GM23248 (cell line): ENCODE measurements at places on chromosomes 2 and 18. TPM values are rescaled to one million over a fixed set of nuclear protein-coding genes. Genes with fewer than 3 reads are reported as not detected.

GRCh38 chr18:56505971-56506370 lies 132.4 kb downstream of the TXNL1 start:
- peak; percentile 39 for DNase-seq

VWA3B gene
- not detected in 2 replicates for polyA plus RNA-seq

DNA sequence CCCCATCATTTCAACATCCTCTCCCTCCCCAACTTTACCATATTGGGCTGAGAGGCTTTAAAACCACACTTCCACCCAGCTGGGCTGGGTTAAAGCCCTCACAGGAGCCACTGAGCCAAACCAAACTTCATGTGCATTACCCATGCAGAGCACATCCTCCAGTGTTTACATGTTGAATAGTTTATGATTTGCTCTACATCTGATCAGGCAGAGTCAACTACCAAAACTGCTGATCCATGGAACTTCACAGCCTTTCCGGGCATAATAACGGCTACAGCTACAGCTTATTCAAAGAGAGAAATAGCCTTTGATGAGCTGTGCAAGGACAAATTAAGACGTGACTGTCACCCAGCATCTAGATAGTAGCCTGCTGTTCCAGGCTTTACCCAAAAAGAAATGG lies 39.0 kb downstream of the MAIP1 start:
- DNase-seq = no peak

GRCh38 chr2:10835052-10835970 lies 22.7 kb upstream of the PDIA6 start:
- peak; percentile 65 for DNase-seq

GRCh38 chr2:38500283-38500634 lies 102.5 kb downstream of the HNRNPLL start:
- peak; percentile 17 for DNase-seq

DNA sequence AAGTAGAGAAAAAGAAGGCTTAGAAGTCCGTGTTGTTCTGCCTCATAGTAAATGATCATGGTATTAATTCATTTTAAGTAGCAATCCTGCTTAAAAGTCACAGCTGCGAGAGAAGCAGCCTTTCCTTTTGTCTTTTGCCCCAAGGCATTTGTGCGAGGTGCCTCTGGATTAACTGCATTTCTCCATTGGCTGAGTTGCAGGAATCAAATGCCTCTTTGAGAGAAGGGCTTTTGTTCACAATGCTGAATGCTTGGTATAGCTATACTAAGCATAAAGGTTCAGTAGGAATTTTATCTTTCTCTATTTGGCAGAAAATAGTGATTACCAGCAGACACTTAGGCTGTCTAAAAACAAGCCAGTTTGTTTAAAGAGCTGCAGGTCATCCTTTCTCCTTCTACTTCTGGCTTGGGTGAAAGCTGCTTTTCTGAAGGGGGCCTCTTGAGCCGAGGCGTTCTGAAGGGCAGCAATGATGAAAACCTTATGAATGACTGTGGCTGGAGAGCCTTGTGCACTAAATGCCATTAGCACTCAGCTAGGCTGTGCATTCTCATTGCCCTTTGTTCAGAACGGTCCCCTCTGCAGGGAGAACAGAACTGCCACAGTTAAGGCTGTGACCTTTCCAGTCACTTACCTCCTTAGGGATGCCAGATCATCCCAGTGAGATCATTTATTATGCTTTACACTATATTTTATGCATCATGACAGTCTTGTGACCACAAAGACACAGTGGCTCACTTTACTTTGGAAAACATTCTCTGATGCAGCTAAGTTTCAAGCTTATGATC lies 68.8 kb upstream of the TMEM87B start:
- peak; percentile 24 for DNase-seq

GRCh38 chr2:128638341-128639119 lies 319.9 kb upstream of the HS6ST1 start:
- peak; percentile 70 for DNase-seq

DNA sequence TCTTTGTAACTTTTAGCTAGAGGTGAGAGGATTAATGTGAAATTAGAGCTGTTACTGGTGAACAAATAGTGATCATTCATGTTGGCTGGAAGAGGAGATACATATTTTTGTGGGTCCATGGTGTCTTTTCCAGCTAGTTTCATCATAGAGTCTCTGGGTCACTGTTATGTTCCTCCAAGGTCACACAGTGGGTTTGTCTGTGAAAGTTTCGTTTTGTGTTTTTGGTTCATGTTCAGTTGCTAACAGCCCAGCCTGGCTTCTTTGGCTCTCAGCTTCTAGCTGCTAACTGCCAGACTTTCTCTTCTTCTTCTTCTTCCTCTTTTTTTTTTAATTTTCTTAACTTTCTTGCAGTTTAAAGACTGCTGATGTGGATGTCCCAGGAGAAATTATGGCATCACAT lies 480.0 kb upstream of the SYT4 start:
- DNase-seq = no peak

TRPM8 gene
- polyA plus RNA-seq = not detected in 2 replicates

DNA sequence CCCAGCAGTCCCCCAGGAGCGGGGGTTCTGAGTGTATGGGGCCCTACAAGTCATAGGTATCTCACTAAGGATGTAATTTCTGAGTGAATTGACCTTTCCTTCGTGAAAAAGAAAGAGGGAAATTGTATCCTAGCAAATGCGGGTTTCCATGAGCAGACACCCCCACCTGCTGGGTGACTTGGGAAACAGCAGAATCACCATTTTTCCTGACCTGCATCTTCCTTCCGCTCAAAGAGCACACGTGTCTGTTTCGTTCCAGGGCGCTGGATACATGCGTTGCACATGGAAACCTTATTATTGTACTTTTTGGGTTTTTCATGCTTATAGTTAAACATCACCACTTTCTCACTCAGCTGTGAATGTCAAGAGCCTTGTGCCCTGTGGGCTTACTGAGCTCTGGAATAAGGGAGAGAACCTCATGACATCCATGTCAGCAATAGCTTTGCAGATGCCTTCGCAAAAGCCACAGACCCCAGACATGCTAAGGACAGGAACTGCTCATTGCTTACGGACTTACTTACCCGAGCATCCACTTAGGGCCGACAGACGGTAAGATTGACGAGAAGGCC lies 132.8 kb downstream of the TPO start:
- DNase-seq = peak; percentile 78

GRCh38 chr18:13406736-13407135 lies 188.2 kb downstream of the LDLRAD4 start:
- no peak for DNase-seq

GRCh38 chr2:149050188-149050587 lies 11.7 kb downstream of the LYPD6B start:
- peak; percentile 90 for DNase-seq

DNA sequence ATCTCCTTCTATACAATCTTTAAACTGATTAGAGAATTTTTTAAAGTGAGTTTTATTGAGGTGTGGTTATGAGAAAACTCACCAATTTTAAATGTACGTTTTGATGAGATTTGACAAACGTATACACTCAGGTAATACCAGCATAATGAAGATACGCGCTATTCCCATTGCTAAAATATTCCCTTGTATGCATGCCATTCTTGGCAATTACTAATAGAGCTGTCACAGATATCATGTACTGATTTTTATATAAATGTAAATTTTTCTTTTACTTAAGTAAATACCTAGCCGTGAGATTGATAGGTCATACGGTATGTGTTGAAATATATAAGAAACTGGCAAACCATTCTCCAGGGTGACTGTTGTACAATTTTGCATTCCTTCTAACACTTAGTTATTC lies 384.7 kb downstream of the PTH2R start:
- no peak for DNase-seq

- DNase-seq = no peak
These were observed 70.1 kb downstream of the BOLA3 start for GRCh38 chr2:74077636-74078035.

TNFAIP6 gene
- 10.2 and 10.7 TPM in 2 replicates for polyA plus RNA-seq

CRYGD gene
- polyA plus RNA-seq = not detected in 2 replicates

GRCh38 chr2:205746420-205746785 lies 64.1 kb downstream of the NRP2 start:
- no peak for DNase-seq

KANSL1L gene
- 1.6 and 2.6 TPM in 2 replicates for polyA plus RNA-seq

NEU2 gene
- not detected in 2 replicates for polyA plus RNA-seq

GRCh38 chr2:32095671-32096070 lies 32.3 kb downstream of the SPAST start:
- no peak for DNase-seq

THSD7B gene
- polyA plus RNA-seq = 0.11 TPM in 1 of 2 replicates, not detected in the other

GRCh38 chr2:167191588-167191987 lies 303.3 kb downstream of the XIRP2 start:
- DNase-seq = peak; percentile 30

SULT1C4 gene
- not detected in 2 replicates for polyA plus RNA-seq

- no peak for DNase-seq
These were observed 114.6 kb downstream of the VWA3B start for GRCh38 chr2:98201576-98201975.

ACSL3 gene
- polyA plus RNA-seq = 47.1 and 48.6 TPM in 2 replicates

LOXL3 gene
- 55.2 and 57.2 TPM in 2 replicates for polyA plus RNA-seq

- DNase-seq = peak; percentile 55
These were observed 50.9 kb downstream of the COL3A1 start for GRCh38 chr2:189024901-189025618.

DNA sequence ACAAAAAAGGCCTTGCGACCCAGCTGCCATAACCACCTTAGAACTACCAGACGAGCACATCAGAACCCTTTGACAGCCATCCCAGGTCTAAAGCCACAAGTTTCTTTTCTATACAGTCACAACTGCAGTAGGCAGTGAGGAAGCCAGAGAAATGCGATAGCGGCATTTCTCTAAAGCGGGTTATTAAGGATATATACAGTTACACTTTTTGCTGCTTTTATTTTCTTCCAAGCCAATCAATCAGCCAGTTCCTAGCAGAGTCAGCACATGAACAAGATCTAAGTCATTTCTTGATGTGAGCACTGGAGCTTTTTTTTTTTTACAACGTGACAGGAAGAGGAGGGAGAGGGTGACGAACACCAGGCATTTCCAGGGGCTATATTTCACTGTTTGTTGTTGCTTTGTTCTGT lies 48.8 kb downstream of the FEZ2 start:
- DNase-seq = no peak

GRCh38 chr2:221600388-221600787 lies 28.3 kb upstream of the EPHA4 start:
- DNase-seq = no peak

SCLY gene
- polyA plus RNA-seq = 7.4 and 10.3 TPM in 2 replicates

CCL20 gene
- polyA plus RNA-seq = not detected in 2 replicates

CARF gene
- polyA plus RNA-seq = 4.3 and 4.8 TPM in 2 replicates

DNA sequence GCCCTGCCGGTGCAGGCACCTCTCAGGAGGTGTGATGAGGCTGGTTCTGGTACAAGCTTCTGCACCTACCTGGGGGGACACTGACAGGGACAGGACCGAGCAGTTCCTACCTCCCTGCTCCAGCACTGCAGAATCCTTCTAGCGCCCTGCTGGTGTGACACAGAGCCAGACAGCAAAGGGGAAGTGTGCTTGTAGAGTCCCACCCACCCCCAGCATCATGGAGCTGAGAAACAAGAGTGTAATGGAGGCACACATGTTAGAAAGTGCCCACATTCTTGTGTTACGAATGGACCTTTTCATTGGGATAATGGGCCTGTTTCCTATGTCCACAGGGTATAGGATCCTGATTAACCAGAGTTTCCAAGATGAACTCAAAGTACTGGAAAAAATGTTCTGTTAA lies 38.3 kb downstream of the OXER1 start:
- DNase-seq = peak; percentile 10

GRCh38 chr2:71452565-71452964 lies 796 bp upstream of the DYSF start:
- DNase-seq = peak; percentile 65

- no peak for DNase-seq
These were observed 28.3 kb upstream of the ZNF407 start for GRCh38 chr18:74569401-74569800.

- no peak for DNase-seq
These were observed 154.3 kb downstream of the UXS1 start for GRCh38 chr2:106039634-106040315.

DNA sequence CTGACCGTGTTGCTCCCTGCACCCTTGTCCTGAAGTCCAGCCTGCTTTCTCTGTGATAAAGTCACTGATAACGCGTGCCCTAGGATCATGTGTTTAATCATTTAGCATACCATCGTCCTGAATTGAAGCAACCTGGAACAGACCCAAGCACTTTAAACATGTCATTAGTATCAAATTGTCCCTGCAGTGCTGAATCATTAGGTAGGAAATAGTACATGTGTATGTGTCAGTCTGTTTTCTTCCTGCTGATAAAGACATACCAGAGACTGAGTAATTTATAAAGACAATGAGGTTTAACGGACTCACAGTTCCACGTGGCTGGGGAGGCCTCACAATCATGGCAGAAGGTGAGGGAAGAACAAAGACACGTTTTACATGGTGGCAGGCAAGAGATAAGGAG lies 2.8 kb downstream of the ASB18 start:
- no peak for DNase-seq

L3MBTL4 gene
- not detected in 2 replicates for polyA plus RNA-seq

- peak; percentile 89 for DNase-seq
These were observed 144.6 kb upstream of the SETBP1 start for GRCh38 chr18:44536046-44536445.
